ENCODE measurements at places on chromosomes 6 and 20. TPM values are rescaled to one million over a fixed set of nuclear protein-coding genes. Genes with fewer than 3 reads are reported as not detected.

DNA sequence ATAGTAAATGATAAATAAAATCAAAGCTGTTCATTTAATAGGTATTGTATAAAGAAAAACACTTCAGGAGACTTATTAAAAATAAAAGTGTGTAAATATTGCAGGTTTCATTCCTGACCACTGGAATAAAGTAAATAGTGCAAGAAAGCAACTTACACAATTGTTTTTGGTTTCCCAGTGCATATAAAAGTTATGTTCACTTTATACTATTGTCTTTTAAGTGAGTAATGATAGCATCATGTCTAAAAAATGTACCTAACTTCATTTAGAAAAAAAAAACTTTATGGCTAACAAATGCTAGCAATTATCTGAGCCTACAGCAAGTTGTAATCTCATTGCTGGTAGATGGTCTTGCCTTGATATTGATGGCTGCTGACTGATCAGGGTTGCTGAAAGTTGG is 726.6 kb upstream of the POU3F2 start:
- no peaks in the 10 kb centered on the region for H3K4me1 ChIP-seq
- H3K27ac ChIP-seq, result no peak overlapping the region
- H3K4me3 ChIP-seq, result no peak overlapping the region
- H3K36me3 ChIP-seq, result no peaks in the 10 kb centered on the region
- H3K27me3 ChIP-seq, result no peaks in the 10 kb centered on the region

DNA sequence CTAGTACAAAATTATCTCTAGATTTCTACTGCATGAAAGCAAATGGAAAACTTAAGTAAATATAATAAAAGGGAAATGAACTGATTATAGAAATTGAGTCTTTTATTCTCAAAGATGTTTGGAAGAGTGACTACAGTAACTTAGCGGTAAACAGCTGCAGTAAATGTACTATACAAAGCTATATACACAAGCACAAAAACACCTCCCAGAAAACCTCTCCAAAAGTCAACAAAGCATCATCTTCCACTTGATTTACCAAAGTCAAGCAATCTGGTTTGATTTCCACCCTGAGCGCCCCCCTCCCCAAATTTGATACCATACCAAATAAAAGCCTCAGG is 142.1 kb upstream of the SHLD1 start:
- no peaks in the 10 kb centered on the region for H3K27me3 ChIP-seq
- H3K27ac ChIP-seq, result no peak overlapping the region

DNA sequence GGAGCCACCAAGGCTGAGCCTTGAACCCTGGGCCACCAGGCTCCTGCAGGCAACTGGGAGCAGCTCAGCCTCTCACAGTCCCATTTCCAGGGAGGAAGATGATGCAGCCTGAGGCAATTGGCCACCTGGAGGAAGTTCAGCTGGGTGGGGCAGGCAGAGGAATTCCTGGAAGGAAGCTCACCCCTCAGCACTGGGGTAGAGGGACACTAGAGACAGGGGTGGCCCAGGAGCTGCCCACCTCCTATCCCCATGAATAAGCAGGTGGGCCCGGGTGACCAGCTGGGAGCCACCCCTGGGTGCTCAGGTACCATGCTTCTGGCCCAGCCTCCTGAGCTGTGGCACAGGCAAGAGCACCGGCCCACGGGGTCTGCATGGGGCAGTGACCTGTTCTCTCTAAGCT is 3.6 kb upstream of the HSPA12B start:
- no peaks in the 10 kb centered on the region for H3K36me3 ChIP-seq
- H3K4me3 ChIP-seq, result no peak overlapping the region
- no peak for DNase-seq
- H3K27ac ChIP-seq, result no peak overlapping the region

- H3K27me3 ChIP-seq, result no peaks in the 10 kb centered on the region
- H3K36me3 ChIP-seq, result peaks cover 4% of the 10 kb centered on the region
- peaks cover 14% of the 10 kb centered on the region for H3K4me1 ChIP-seq
- peak; percentile 2 for DNase-seq
Measured at GRCh38 chr6:169827290-169827717, 75.9 kb downstream of the ERMARD start.

DNA sequence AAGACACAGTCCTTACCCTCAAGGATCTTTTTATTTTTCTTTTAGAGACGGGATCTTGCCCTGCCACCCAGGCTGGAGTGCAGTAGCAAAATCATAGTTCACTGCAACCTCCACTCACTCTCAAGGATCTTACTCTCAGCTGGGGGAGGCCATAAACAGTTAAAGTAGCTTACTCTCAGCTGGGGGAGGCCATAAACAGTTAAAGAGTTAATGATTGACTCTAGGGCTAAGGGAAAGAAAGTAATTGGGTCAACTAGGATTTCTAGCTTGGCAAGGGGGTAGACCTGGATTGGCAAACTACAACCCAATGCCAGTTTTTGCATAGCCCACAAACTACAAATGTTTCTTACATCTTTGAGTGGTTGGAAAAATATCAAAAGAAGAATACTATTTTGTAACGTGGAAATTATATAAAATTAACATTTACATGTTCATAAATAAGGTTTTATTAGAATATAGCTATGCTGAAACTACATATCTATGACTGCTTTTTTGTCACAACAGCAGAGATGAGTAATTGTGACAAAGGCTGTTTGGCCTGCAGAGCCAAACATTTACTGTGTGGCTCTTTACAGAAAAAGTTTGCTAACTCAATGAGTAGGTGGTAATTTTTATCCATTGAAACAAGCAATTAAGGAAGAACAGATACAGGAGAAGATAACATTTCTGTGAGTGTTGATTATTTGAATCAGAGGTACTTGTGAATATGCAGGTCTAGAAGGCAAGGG is 46.4 kb downstream of the PTPRA start:
- H3K4me1 ChIP-seq, result peaks cover 28% of the 10 kb centered on the region
- no peak for DNase-seq
- no peak overlapping the region for H3K4me3 ChIP-seq
- peak overlapping the region; percentile 81 for H3K27ac ChIP-seq

- no peaks in the 10 kb centered on the region for H3K4me1 ChIP-seq
- H3K36me3 ChIP-seq, result no peaks in the 10 kb centered on the region
- no peaks in the 10 kb centered on the region for H3K27me3 ChIP-seq
- no peak for DNase-seq
- no peak overlapping the region for H3K4me3 ChIP-seq
Measured at GRCh38 chr6:82775981-82776380, 289.7 kb downstream of the UBE3D start.

- H3K4me3 ChIP-seq, result peak overlapping the region; percentile 86
- H3K4me1 ChIP-seq, result peaks cover 19% of the 10 kb centered on the region
- H3K27me3 ChIP-seq, result no peaks in the 10 kb centered on the region
- H3K27ac ChIP-seq, result peak overlapping the region; percentile 98
Measured at GRCh38 chr6:2764610-2765165, 505 bp upstream of the WRNIP1 start.

DNA sequence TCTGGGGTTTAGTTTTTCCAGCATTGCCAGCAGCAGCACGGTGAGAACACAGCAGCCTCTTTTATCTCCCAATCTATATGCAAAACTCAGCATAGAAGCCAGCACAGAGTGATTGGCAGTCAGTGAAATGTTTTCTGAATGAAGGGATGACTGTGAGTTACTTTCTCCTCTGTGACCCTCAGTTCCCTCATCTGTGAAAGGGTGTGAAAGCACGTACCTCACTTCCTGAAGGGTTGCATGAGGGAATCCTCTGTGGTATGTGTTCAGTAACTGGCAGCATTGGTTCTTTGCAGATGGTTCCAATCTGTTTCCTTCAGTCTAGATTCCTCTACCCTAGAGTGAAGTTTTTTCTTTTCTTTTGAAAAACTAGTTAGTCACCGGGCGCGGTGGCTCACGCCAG is 40.0 kb downstream of the EFCAB8 start:
- no peak for DNase-seq
- no peak overlapping the region for H3K27ac ChIP-seq
- H3K4me1 ChIP-seq, result no peaks in the 10 kb centered on the region
- H3K4me3 ChIP-seq, result no peak overlapping the region
- no peaks in the 10 kb centered on the region for H3K27me3 ChIP-seq

- no peaks in the 10 kb centered on the region for H3K36me3 ChIP-seq
- H3K27ac ChIP-seq, result no peak overlapping the region
- peak overlapping the region; percentile 27 for H3K4me3 ChIP-seq
- H3K4me1 ChIP-seq, result peaks cover 6% of the 10 kb centered on the region
- DNase-seq, result no peak
Measured at GRCh38 chr6:28794175-28795002, 129.4 kb downstream of the TRIM27 start.

- no peak for DNase-seq
- H3K27ac ChIP-seq, result no peak overlapping the region
Measured at GRCh38 chr6:53159558-53159957, 10.9 kb upstream of the GCM1 start.

- no peaks in the 10 kb centered on the region for H3K4me1 ChIP-seq
- H3K27me3 ChIP-seq, result no peaks in the 10 kb centered on the region
- DNase-seq, result no peak
- H3K36me3 ChIP-seq, result no peaks in the 10 kb centered on the region
Measured at GRCh38 chr6:122930252-122931180, 65.5 kb upstream of the CLVS2 start.

GRCh38 chr6:139037490-139037889 is 8.9 kb downstream of the ABRACL start:
- no peak overlapping the region for H3K4me3 ChIP-seq
- peaks cover 34% of the 10 kb centered on the region for H3K36me3 ChIP-seq
- no peak overlapping the region for H3K27ac ChIP-seq
- H3K4me1 ChIP-seq, result peaks cover 5% of the 10 kb centered on the region
- no peak for DNase-seq

DNA sequence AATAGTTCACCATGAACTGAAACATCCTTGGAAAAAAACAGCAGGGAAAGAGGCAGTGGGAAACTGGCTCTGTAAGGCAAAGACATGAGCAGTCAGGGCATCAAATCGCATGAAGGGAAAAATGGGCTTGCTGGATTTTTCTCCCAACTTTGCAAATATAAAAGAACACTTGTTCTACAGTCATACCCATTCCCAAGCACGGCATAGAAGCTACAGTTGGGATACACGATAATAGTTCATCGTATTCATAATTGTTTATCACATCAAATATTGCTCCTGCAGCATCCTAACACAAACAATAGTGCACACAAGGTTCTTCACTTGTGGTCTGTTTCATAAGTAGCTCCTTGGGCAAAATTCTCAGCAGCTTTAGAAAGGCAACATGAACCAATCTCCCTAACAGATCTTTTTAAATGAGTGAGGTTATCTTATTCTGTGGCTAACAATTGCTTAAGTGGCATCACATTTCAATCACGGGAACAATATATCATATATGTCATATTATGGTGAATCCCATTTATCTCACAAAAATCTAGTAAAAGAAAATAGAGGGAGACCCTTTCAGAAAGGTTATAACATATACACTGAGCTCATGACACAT is 243.9 kb downstream of the PKHD1 start:
- H3K4me1 ChIP-seq, result no peaks in the 10 kb centered on the region
- no peak for DNase-seq

- H3K36me3 ChIP-seq, result no peaks in the 10 kb centered on the region
- no peak overlapping the region for H3K4me3 ChIP-seq
- no peak for DNase-seq
Measured at GRCh38 chr20:40715491-40715890, 26.5 kb upstream of the MAFB start.

GRCh38 chr6:27111743-27112142 is 135.8 kb upstream of the PRSS16 start:
- H3K4me3 ChIP-seq, result no peak overlapping the region
- no peaks in the 10 kb centered on the region for H3K4me1 ChIP-seq

Gene LAMA5
- 252 TPM for total RNA-seq

Gene BMP5
- total RNA-seq, result 1.7 TPM

Gene EYS
- 0.46 TPM for total RNA-seq

Gene LHFPL5
- total RNA-seq, result not detected

Gene TTK
- 22.1 TPM for total RNA-seq

Gene PTCRA
- not detected for total RNA-seq

Gene IL17F
- not detected for total RNA-seq

Gene SNRPB
- total RNA-seq, result 169 TPM

Gene ZSCAN23
- total RNA-seq, result 22.6 TPM

All from progenitor cell of endocrine pancreas (in vitro differentiated cells).